ENCODE measurements at places on chromosomes 1 and 21.

DNA sequence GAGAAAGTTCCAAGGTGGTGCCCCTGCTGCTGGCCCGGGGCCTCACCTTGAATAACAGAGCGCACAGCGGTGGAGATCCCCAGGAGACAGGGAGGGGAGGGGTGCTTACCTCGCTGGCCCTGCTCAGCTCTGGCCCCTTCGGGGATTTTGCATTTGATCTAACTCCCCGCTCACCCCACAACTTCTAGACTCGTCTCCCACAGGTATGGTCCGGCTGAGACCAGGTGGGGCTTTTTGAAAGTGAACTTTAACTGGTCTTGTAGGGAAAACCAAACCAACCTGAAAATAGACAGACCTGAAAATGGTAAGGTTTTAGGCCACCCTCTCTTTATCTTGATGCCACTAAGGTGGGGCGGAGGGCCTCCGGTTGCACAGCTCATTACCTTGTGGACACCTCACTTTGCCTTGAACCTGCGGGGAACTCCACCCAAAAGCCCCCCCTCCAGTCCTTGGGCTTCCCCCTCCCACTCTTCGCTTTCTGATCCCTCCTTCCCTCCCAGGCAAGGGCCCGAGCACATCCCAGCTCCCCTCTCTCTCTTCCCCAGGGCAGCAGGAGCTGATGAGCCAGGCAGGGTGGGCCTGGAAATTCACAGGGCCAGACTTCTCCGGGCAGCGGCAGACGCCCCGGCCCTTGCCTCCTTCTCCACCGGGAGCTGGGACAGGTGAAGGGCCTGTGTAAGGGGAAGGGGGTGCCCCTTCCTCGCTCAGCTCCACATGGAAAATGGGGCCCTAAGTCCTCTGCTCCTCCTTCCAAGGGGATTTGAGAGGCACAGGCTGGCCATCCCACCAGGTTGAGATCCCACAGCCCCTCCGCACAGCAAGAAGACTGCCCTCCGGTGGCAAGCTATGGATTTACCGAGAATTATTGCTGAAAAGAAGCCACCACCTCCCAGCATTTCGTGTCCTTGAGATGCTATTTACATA is 16.1 kb downstream of the TNFRSF8 start:
- DNase-seq: peak; percentile 57

DNA sequence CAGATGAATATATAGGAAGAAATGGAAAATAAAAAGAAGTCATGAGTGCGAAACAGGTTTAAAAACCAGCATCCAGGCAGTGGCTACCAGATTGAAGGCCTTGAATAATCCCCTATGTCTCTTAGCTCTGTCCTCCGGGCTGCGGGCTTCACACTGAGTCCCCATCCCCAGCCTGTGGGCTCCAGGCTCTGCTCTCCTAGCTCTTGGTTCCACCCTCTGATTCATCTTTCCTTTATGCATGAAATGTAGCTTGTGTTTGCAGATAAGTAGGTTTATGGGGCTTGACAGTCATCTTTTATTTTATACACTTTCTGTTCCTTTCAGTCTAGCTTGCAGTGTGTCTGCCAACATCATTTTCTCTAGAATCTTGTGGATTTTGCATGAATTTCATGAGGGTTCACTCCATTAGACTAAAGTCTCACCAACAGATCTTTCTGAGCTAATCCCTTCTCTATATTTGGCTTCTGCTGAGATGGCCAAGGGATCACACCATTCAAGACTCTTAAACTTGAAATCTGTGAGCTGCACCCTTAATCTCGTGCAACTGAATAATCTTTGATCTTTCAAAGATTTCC is 174.5 kb downstream of the PLPPR4 start:
- DNase-seq: no peak

GRCh38 chr1:190852611-190853010 is 374.9 kb upstream of the BRINP3 start:
- no peak for DNase-seq

GRCh38 chr1:60886793-60887331 is 195.5 kb upstream of the NFIA start:
- DNase-seq: no peak
